ENCODE measurements at places on chromosomes 3 and 15. TPM values are rescaled to one million over a fixed set of nuclear protein-coding genes. Genes with fewer than 3 reads are reported as not detected.

Gene MAGI1
- polyA plus RNA-seq = 0.08 TPM

Gene GRIP2
- polyA plus RNA-seq = not detected

DNA sequence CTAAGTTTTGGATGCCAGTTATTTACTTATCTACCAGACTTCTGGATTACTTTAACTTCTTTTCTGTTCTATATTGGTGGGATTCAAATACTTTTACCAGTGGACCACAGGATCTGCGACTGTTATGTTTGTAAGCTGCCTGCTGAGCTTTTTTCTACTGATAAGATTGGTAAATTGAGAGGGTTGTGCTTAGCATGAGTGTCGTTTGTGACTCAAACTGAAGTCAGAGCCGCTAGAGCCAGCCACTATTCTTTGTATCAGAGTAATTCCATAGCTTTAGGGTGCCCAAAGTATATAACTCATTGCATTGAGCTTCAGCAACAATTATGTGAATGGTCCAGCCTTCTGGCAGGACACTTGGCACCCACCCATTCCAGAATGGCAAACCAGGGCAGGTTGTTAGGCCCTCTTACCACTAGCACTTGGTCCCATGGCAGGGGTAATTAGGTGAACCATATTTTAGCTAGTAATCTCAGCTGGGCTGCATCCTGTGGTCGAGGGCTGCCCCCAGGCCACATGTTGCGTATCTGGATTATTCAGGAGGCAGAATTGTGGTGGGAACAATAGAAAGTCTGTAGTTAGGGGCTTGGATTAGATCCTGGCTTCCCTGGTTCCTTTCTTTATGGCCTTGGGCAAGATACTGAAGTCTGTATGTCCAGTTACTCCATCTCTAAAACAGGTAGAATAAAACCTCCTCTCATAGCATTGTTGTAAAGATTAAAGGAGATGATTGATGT lies 6.0 kb downstream of the PLCL2 start:
- H3K36me3 ChIP-seq = no peaks in the 10 kb centered on the region
- peak overlapping the region; percentile 3 for H3K27ac ChIP-seq
- H3K4me1 ChIP-seq = peaks cover 81% of the 10 kb centered on the region
- DNase-seq = no peak

DNA sequence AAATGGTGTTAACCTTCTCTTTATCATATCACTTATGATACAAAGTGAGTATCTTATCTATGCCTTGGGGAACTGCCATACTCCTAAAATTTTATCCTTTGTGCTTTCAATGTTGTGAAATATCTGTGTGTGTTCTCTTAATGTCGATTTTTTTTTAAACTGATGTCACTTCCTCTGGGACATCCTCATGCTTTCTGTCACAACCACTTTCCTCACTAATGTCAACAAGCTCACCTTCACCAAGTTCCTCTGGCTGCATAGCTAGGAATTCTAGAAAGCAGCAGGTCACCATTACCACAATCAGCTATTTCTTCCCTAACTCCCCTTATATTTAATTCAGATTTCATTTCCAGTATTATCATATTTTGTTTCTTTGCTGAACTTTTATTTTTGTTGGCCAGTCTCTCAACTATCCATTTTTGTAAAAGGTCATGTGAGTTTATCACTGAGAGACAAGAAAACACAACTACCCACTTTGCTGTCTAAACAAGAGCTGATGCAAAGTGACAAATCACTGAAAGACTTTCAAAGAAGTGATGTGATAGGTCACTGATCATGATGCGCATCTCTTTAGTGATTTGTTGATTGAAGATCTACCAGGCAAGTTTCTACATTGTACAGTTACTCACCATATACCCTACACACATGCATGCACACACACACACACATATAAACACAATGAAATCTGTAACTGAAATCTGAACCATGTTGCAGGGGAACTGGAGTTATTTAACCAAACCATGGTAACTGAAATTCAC lies 369.0 kb downstream of the ULK4 start:
- peaks cover 23% of the 10 kb centered on the region for H3K4me1 ChIP-seq
- H3K4me3 ChIP-seq = no peak overlapping the region
- no peaks in the 10 kb centered on the region for H3K36me3 ChIP-seq
- DNase-seq = no peak

- no peak overlapping the region for H3K4me3 ChIP-seq
- DNase-seq = no peak
- H3K27ac ChIP-seq = no peak overlapping the region
- no peaks in the 10 kb centered on the region for H3K4me1 ChIP-seq
- no peaks in the 10 kb centered on the region for H3K36me3 ChIP-seq
Observed at GRCh38 chr3:151765685-151766084, 32.0 kb downstream of the AADACL2 start.

DNA sequence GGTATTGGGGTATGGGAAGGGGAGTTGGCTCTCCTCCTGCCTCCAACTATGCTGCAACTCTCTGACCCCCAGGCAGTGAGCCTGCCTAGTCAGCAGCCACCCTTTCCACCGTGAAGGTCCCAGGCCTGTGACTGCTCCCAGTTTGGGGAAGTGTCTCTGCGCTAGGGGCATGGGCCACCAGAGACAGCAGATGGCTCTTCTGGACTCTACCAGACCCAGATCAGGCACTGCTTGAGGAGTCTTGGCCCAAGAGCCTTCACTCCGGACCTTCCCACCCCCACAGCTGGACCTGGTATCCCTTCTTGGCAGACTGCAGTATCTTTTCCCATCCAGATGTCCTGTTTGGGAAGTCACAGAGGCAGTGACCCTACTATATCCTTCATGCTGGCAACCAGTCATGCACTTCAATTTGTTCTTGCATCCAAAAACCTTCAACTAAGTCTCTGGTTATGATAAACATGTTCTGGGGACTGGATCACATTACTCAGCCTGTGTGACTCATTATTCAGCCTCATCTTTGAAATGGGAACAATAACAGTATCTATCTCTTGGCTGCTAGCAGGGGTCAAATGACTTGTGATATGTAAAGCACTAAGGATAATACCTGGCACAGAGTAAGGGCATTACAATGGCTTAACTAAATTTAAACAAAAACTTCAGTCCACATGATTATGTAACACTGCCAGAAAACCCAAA lies 62.7 kb downstream of the POMGNT2 start:
- peaks cover 11% of the 10 kb centered on the region for H3K27me3 ChIP-seq
- H3K36me3 ChIP-seq = peaks cover 29% of the 10 kb centered on the region
- no peak overlapping the region for H3K4me3 ChIP-seq
- no peaks in the 10 kb centered on the region for H3K4me1 ChIP-seq
- DNase-seq = no peak

DNA sequence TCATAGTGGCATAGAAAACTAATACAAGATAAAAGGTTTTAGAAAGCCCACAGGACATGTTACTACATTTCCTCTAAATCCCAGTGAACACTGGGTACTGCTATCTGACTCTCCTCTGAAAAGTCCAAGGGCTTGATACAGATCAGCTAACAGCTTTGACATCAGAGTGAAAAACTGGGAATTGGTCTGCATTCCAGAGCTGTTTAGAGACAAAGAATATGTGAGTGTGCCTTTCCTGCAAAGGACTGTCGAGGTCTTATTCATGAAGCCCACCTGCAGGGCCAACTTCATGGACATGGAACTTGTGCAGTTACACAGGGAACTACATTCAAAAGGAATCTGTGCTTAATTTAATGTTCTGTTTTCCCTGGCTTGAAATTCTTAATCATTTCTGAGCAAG lies 5.2 kb upstream of the TMCO5A start:
- no peaks in the 10 kb centered on the region for H3K4me1 ChIP-seq
- no peak overlapping the region for H3K4me3 ChIP-seq
- H3K36me3 ChIP-seq = no peaks in the 10 kb centered on the region
- H3K27me3 ChIP-seq = peaks cover 9% of the 10 kb centered on the region

- H3K27ac ChIP-seq = peak overlapping the region; percentile 88
- H3K36me3 ChIP-seq = peaks cover 17% of the 10 kb centered on the region
- no peak overlapping the region for H3K4me3 ChIP-seq
- DNase-seq = no peak
Observed at GRCh38 chr3:4752201-4753072, 226.8 kb upstream of the BHLHE40 start.

DNA sequence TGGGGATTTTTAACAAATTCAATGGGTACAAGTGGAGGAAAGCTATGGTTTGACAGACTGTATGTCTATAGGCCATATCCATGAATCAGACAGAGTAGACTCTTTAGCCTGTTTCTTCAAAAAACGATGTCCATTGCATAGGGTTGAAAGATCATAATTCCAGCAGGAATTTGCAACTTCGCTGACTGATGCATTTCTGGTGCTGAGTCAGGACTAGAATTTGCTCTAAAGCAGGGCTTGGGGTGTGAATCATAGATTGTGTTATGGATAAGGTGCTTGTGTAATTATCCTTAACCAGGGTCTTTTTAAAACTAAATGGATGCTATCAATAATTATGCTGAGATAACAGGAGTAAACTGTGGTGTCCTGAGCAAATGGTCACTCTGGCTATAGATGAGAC lies 200.4 kb upstream of the TBC1D5 start:
- no peak for DNase-seq
- no peak overlapping the region for H3K27ac ChIP-seq
- H3K4me3 ChIP-seq = no peak overlapping the region
- H3K36me3 ChIP-seq = no peaks in the 10 kb centered on the region
- H3K27me3 ChIP-seq = peaks cover 8% of the 10 kb centered on the region

- H3K27ac ChIP-seq = peak overlapping the region; percentile 100
- H3K36me3 ChIP-seq = no peaks in the 10 kb centered on the region
- H3K27me3 ChIP-seq = no peaks in the 10 kb centered on the region
- peak overlapping the region; percentile 97 for H3K4me3 ChIP-seq
- H3K4me1 ChIP-seq = peaks cover 20% of the 10 kb centered on the region
Observed at GRCh38 chr15:50906954-50907600, 1.4 kb upstream of the AP4E1 start.

DNA sequence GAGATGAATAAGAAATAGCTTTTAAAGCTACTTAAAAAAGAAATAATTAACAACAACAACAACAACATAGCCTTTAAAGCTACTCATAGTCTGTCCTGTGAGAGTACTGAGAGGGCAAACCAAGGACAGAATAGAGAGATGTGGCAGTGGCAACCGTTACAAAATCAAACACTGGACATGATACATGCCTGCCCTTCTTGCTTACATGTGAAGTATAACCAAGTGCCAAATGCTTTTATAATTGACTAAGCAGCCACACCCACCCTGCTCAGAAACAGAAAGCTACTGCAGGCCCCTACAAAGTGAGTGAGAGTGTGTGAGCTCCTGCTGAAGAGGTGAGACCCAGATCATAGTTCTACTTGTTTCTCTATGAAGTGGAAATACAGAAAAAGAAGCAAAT lies 38.4 kb downstream of the NDUFB4 start:
- H3K27me3 ChIP-seq = peaks cover 4% of the 10 kb centered on the region
- no peak overlapping the region for H3K4me3 ChIP-seq
- no peak overlapping the region for H3K27ac ChIP-seq
- no peaks in the 10 kb centered on the region for H3K4me1 ChIP-seq

- peaks cover 5% of the 10 kb centered on the region for H3K36me3 ChIP-seq
- peak overlapping the region; percentile 72 for H3K27ac ChIP-seq
- H3K4me1 ChIP-seq = peaks cover 13% of the 10 kb centered on the region
Observed at GRCh38 chr15:57609805-57610529, 18.3 kb downstream of the MYZAP start.

- H3K27ac ChIP-seq = no peak overlapping the region
- H3K27me3 ChIP-seq = no peaks in the 10 kb centered on the region
- H3K4me3 ChIP-seq = no peak overlapping the region
- no peak for DNase-seq
Observed at GRCh38 chr3:28326458-28326926, 22.0 kb upstream of the ZCWPW2 start.

DNA sequence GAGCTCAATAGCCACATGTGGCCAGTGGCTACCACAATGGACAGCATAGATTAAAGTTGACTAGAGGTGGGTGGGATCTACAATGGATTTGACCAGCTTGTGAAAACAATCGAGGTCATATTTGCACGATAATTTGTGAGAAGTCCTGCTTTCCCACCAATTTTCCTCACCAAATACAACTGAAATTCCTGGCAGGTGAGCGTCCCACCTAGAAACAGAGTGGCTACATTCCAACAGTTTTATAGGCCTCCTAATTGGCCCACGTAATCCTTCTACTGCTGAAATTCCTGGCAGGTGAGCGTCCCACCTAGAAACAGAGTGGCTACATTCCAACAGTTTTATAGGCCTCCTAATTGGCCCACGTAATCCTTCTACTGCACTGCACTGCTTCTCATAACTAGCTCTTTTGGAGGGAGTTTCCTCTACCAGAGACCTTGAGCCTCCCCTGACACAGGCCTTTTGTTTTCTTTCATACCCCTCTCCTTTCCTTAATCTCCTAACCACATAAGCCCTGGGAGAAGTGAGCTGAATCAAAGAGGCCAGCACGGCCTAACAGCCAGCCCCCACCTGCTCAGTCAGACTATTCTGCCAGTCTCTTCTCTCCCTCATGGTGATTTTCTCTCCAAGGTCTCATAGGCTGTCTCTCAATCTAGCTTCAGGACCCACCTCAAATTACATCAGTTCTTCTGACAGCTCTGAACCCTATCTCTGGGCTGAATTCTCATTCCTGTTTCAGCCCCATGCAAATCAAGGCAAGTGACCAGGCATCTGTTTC lies 80.2 kb downstream of the BFSP2 start:
- no peak overlapping the region for H3K27ac ChIP-seq
- H3K27me3 ChIP-seq = no peaks in the 10 kb centered on the region
- DNase-seq = no peak

- H3K27me3 ChIP-seq = no peaks in the 10 kb centered on the region
- no peaks in the 10 kb centered on the region for H3K4me1 ChIP-seq
- no peak for DNase-seq
- H3K4me3 ChIP-seq = no peak overlapping the region
Observed at GRCh38 chr3:20462723-20463122, 276.7 kb upstream of the SGO1 start.

DNA sequence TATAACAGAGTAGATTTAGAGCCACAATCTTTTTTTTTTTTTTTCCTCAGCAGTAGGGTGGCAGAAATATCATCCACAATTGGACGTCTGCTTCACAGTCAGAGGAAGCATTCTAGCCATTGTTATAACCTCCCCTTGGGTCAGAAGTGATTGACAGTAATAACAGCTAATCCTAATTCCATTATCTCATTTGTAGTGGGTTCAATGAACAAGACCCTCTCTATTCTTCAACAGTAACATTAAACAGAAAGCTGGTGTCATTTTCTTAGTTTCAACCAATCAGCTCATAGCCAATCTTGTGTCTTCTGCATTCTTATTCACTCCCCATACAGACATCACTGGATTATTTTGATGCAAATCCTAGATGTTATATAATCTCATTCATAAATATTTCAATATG lies 44.6 kb downstream of the QTRT2 start:
- H3K4me3 ChIP-seq = no peak overlapping the region
- peaks cover 13% of the 10 kb centered on the region for H3K27me3 ChIP-seq
- DNase-seq = no peak
- no peaks in the 10 kb centered on the region for H3K36me3 ChIP-seq
- no peaks in the 10 kb centered on the region for H3K4me1 ChIP-seq
